ENCODE measurements at places on chromosomes 11 and 22.

- peak; percentile 16 for DNase-seq
Measured at GRCh38 chr11:107018902-107019493, 722 bp upstream of the GUCY1A2 start.

DNA sequence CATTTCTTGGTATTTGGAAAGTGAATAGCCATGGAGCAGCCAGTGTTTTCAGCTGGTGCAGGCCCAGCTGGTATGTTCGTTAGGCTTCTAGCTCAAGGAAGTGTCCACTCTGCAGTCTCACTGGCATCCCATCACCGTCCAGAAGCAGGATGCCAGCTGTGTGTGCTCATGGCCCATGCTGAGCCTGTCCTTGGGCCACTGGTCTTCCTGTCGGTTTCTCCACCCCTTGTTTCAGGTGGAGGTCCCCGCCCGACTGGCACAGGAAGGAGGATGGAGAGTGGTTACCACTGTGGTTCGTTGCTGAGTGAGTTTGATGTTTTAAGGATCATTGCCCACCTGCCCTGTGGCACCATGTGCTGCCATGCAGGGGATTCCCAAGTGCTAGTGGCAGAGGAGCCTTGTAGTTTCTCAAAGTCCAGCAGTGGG, 63.7 kb downstream of the MED15 start:
- DNase-seq = no peak

DNA sequence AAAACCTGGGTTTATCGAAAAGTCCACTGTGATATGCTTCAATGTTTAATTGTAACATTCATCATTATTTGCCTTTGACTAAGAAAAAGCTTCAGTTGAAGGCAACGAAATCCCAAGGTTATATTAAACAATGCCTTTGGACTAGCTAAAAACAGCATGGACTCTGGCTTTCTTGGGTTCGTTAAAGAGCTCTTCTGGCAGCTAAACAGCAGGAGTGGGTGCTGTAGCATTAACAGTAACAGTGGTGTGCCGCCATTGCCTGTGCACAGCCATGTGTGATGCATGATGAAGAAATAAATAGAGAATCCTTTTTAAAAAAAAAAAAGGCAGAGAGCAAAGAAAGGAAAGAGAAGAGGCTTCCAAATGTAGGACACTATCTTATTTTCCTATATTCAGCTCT, 406.6 kb upstream of the FAT3 start:
- no peak for DNase-seq

DNA sequence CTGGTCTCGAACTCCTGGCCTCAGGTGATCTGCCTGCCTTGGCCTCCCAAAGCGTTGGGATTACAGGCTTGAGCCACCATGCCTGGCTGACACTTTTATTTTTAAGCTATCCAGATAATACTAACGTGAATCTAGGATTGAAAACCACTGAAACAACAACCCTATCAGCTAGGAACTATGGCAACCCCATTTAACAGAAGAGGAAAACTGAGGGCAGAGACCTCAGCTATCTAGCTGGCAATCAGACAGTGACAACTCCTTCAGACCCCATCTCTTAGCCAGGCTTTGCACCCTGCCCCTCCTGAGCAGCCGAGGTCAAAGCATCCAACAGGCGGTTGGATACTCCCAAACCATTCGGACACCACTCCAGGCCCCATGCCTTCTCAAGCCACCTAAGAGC, 14.1 kb downstream of the ABTB2 start:
- DNase-seq = no peak

DNA sequence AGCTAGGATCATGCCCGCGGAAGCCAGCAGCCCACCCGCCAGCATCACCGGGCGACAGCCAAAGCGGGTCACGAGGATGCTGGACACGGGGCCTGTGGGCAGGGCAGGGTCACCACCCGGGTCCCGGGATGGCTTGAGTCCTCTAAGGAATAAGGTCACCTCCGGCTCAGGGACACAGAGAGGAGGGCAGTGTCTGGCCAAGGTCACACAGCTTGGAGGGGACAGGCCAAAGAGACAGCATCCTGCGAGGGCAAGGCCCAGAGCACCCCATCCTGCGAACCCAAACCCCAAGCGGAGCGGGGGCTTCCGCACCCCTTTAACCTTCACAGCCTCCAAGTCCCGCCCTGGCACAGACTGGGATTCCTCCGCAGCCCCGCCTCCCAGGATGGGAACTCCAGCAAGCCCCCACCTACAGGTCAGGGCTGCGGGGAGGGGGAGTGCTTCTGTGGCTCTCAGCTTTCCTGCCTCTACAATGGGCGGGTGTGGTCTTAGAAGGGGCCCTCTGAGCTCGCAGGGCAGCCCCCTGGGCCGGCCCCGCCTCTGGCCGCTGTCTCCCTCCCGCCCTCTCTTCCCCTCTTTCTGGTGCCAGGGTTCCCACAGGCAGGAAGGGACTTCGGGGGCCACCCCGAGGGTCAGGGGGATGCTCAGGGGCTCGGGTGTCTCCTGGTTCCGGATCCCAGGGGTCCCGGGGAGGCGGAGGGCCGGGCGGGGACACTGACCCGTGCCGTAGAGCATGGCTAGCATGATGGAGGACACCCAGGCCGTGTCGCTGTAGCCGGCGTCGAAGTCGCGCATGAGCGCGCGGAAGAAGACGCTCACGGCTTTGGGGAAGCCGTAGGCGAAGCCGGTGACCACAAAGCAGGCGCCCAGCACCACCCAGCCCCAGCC, 1.8 kb downstream of the SLC16A8 start:
- DNase-seq = no peak

- DNase-seq = no peak
Measured at GRCh38 chr11:115197031-115197430, 307.2 kb downstream of the CADM1 start.

DNA sequence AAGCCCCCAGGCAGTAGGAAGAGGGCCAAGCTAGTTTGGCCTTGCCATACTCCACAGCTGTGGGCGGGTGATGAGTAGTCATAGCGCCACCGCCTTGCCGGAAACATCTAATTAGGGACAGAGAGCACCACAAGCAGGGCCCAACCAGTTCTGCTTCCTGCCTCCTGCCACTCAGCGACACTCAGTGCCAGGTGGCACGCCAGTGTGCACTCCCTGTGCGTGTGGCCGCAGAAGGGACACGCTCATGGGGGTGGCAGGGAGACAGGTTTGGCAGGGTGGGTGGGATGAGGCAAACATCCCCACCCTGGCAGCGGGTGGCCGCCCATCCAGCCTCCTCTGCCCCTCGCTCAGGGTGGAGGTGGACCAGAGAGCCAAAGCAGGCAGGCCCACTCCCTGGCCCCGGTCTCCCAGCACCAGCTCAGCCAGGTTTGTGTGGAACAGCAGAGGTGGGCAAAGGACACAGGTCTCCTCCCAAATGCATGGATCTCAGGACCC, 4.9 kb downstream of the OVOL1 start:
- no peak for DNase-seq

DNA sequence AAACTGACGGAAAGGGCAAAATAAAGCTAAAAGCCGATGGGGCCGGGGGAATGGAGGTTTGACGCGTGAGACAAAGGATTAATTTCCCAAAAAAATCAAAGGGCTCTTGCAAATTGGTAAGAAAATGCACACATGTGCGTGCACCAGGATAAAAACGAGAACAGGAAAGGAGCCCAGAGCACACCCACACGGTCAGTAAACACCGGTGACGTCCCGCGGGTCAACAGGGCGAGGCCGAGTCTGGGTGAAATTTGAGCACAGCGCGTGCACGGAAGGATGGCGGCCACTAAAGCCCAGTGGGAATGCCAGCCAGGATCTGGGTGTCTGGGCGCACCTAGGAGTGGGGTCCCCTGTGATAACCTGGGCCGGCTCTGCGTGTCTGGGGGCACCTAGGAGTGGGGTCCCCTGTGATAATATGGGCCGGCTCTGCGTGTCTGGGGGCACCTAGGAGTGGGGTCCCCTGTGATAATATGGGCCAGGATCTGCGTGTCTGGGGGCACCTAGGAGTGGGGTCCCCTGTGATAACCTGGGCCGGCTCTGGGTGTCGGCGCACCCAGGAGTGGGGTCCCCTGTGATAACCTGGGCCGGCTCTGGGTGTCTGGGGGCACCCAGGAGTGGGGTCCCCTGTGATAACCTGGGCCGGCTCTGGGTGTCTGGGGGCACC, 44.4 kb downstream of the BRSK2 start:
- DNase-seq = no peak

DNA sequence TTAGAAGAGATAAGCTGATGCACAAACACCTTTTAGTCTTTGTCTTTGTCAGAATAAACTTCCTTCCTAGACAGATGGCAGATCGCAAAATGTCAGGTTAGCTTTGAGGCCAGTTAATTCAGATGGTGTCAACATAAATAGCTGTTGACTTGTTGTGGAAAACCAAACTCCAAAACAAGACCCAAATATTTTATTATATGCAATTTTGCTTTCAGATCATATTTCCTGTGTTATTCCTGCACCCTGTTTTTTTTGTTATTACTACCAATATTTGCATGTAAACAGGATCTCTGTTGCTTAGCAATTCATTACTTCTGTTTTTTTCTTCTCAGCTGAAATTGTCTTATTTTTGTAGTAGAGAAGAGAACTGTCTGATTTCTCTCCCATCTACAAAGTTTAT, 316.0 kb downstream of the ETS1 start:
- DNase-seq = no peak

DNA sequence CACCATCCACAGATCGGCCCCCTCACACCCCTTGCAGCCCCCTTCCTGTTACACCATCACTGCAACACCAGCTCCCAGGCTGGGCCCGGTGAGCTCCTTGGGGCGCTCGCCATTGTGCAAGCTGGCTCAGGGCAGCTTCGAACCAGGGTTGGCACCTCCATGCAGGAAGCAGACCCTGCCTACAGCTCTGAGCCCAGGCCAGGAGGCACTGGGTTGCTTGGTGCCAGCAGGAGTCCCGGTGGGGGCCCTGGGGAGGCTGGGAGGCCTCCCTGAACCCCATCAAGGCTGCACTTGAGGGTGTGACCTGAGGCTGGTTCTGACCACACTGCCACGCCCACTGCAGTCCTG, 417.1 kb downstream of the CTTN start:
- no peak for DNase-seq

DNA sequence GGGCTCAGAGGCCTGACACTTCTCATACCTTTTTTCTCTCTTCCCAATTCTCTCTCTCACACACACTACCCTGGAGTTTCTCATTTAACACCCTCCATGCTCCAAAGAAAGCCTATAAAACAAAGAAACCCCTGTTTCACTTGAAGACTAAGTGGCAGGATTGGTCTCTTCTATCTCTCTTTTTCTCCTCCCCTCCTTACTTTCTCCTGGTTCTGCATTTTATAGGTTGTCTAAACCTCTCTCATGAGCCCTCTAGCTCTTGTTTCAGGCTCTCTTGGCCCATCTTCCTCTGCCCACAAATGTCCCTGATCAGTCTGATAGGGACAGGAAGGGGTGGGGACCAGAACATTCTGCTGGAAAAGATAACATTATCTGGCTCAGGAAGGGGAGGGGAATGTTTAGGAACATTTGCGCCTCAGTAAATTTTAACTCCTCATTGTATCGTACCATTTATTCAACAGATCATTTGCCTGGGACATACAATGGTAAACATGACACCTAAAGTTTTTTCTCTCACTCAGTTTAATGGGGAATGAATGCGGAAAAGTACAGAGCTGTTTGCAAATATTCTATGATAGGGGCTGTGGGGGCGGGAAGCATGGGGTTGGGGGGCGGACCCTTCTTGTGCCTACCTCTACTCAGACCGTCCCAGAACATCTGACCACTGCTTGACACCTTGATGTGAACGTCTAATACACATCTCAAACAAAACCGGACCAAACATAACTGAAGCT, 10.8 kb downstream of the CRYBA4 start:
- DNase-seq = no peak

DNA sequence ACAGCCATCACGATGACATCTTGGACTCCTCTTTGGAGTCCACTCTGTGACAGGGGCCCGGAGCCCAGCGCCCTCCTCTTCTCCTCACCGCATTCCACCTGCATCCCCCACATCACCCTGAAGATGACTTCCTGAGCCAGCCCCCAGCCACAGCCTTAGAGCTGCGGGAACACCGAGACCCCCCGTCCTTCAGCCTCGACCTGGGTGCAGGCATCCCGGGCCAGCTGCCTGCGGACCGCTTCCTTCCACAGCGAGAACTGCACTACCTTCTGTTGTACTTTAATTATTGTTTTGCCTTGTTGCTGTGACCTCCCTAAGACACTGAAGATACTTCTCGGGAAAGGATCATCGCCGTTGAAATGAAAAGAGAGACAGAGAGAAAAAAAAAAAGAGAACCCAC, 42.1 kb downstream of the DBX1 start:
- DNase-seq = no peak

DNA sequence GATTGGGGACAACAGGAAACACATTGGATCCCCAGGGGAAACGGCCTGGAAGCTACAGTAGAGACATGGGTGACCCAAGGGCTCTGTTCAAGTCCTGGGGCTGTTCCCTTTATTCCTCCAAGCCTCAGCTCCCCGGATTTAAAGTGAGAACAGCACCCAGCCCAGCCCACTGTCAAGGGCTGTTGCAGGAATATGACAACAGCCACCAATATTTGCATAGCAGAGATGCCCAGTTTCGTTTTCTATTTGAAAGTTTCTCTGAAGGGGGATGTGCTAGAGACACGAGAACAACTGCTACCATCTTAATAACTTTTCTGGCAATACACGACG, 81.1 kb upstream of the WNT7B start:
- DNase-seq = peak; percentile 41

- DNase-seq = no peak
Measured at GRCh38 chr22:46163557-46163888, 13.2 kb downstream of the PPARA start.

DNA sequence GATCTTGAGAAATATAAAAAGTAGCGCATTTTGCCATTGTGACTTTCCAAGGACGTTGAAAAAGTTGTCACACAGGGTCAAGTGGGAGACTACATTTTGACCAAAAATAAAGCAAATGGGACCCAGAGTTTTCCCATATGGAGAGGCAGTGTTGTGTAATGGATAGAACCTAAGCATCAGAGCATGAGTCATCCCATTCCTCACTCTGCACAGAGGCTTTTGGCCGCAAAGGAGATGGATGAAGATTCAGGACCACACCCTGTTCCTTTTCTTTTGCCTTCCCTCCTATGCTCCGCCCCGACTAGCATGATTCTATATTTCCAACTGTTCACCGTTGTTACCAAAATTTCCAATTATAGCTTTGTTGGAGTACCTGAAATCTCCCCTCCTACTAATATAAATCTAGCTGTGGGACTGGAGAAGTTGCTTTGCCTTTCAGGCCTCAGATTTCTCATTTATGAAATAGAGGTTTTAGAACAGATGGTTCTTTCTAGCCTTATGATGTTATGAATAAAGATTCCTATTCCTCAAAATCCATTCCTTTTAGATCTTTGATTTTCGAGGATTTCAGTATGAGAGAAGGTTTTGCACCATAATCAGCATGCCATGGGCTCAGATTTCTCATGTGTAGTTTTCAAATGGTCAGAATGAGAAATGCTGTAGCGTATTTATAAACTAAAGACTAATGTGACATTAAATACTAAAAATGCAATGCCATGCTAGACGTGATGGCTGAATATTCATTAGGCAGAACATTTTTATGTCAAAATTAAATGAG, 921.9 kb upstream of the TENM4 start:
- no peak for DNase-seq

- no peak for DNase-seq
Measured at GRCh38 chr22:37184816-37185541, 3.1 kb downstream of the C1QTNF6 start.

GRCh38 chr22:39498802-39499201, 3.3 kb upstream of the MIEF1 start:
- no peak for DNase-seq
